ENCODE measurements at places on chromosomes 11 and 22. TPM values are rescaled to one million over a fixed set of nuclear protein-coding genes. Genes with fewer than 3 reads are reported as not detected.

GRCh38 chr22:28012832-28013460, 93.9 kb upstream of the PITPNB start:
- DNase-seq, result no peak

DNA sequence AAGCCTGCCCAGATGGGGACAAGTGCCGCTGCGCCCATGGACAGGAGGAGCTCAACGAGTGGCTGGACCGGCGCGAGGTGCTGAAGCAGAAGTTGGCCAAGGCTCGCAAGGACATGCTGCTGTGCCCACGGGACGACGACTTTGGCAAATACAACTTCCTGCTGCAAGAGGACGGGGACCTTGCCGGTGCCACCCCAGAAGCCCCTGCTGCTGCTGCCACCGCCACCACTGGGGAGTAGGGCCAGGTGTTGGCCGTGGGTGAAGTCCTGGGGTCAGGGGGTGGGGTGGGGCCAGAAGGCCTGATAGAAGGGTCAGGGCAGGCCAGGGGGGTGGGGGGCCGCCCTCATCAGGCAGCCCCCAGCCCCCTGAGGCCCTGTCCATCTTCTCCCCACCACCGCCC, 24.6 kb upstream of the TEF start:
- DNase-seq, result no peak

- no peak for DNase-seq
Observed at GRCh38 chr22:22210375-22210774, 34.2 kb upstream of the VPREB1 start.

GRCh38 chr11:78310500-78310909, 107.1 kb downstream of the GAB2 start:
- DNase-seq, result peak; percentile 49

- DNase-seq, result no peak
Observed at GRCh38 chr11:111081021-111081511, 164.5 kb upstream of the POU2AF2 start.

DNA sequence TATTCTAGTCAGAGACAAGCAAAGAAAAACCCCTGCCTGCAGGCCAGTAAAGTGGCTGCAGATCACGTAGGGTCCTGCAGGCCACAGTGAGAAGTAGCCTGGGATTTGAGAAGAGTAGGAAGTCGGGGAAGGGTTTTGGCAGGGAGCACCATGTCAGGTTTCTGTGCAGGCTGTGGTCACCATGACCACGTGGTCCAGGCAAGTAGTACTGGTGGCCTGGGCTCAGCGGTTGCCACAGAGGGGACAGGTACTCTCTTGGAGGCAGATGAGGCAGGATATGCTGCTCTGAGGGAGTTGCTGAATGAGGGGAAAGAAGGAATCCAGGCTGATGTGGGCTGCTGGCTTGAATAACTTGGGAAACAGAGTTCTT, 46.5 kb downstream of the PISD start:
- DNase-seq, result no peak

GRCh38 chr22:28909375-28909774, 26.0 kb downstream of the ZNRF3 start:
- no peak for DNase-seq

LRRC10B gene
- total RNA-seq, result 0.89 TPM

SCUBE1 gene
- 19.0 TPM for total RNA-seq

OR51A7 gene
- total RNA-seq, result not detected
